ENCODE measurements at places on chromosomes 7 and 10.

DNA sequence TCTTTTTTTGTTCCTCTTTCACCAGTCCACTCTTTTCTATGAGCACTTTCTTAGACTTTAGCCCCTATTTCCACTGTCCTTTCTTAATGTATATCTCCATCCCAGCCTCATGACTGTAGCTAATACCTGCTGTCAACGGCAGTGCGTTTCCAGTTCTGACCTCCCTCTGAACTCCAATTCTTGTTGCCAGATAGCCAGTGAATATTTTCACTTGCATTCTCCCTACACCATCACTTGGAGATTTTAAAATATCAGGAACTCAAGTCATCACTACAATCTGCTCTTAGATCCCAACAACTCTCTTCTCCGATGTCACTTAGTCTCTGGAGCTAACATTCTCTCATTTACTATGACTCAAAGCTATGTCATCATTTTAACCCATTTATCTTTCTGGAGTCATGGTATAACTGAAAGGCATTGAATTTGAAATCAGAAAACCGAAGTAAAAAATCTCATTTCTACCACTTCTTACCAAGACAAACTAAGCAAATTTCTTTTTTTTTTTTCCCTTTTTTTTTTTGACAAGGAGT is 5.1 kb upstream of the SLC16A12 start:
- no peak for DNase-seq

DNA sequence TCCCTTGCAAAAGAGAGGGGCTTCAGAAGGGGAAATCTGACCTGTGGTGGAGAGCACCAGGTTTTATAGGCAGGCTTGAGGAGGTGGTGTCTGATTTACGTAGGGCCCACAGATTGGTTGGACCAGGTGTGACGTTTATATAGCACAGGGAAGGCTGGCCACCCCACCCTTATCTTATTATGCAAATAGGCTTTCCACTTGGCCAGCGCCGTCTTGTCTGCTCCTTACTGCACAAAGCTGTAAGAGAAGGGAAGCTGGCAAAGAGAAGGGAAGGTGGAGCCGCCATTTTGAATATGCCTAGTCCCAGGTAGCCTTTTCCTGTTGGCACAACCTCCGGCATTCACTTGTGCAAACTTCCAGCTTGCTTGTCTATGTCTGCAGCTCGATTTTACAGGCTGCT is 221.4 kb downstream of the GATA3 start:
- DNase-seq: no peak

DNA sequence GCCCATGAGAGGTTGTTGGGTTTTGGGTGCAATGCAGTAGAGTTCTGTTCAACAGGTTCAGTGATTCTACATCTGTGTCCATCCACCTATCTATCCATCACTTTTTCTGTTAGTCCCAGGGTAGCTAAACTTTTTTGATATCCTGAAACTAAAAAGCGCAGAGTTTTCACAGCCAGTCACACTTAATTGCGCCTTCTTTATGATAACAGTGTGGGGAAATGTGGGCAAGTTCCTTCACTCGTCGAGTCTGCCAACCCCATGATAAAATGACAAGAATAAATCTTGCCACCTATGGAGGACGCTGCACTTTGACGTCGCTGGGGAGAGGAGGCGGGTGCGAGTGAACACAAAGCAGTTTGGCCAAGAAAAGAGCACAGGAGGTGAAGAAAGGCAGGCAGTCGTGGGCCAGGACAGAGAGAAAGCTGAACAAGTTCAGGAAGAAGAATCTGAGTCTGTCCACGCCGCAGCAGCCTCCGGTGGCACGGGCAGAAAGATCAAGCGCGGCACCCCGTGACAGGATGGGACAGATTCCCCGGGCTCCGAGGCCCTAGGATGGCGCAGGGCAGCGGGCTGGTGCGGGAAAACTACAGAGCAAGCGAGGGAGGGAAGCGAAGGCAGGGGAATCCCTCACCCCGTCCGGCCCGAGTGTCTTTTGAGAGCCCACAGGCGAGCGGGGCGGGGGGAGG is 9.2 kb downstream of the SP8 start:
- DNase-seq: no peak

- DNase-seq: no peak
These were observed 19.1 kb downstream of the PDE1C start for GRCh38 chr7:32051128-32051527.

DNA sequence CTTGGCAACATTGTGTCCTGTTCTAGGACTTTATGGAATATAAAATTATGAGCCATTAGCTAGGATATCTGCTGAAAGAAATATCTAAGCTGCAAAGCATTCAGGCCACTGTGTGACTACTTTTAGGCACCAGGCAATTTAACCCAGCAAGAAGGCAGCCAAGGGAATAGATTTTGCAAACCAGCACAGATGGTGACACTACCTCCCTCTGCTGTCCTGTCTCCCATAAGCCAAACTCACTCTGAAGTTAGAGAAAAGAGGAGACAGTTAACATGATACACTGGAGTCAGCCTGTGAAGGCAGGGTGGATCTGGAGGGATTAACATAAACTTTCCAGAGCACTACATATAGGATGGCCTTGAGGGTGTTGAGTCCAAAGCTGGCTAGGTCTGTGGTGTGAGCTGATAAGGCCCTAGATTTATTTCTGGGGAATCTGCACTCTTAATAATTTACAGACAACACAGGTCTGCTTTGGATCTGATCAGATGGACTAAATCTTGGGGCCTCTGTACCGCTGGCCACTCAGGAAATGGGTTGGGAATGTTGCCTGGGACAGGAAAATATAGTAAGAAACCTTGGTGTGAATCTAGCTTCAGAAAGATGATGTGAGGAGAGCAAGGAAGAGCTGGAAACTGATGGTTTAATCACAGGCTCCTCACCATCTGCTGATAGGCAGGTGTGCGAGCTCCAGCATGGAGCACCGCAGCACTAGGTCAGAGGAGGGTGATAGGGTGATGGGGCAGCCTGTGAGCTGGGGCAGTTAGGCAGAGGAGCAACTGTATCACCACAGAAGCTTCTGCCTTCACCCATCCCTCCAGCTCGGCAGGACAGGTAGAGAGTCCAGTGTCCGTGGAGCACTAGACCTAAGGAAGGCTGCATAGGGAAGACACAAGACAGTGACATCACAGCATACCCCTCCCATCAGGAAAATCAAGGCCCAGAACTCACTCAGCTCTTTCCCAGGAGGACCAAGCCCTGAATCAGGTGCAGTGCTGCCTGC is 229.9 kb upstream of the PRSS1 start:
- DNase-seq: no peak

DNA sequence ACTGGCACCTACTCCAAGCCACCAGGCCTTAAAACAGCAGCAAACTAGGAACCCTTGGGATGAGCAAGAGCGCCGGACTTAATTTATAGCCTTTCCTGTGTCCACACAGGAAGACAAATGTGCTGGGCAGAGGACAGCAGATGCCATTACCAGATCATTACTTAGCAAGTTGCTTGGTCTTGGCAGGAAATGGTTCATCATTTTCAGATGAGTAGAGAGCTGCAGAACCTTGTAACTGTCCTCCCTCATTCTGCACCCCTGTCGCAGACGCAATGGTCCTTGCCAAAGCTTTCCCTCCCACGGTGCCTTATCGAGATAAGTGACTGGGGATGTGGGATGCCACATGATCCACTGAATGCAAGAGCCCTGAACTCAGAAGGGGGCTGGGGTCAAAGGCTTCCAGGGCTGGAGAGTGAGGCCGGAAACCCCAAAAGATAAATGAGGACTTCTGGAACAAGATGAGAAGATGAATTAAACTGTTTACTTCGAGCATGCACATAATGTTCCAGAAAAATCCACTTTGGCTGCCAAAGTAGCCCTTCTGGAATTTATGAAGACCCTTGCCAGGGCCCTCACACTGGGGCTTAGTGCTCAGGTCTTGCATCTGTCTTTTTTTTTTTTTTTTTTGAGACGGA is 145.6 kb upstream of the ZNF32 start:
- no peak for DNase-seq

DNA sequence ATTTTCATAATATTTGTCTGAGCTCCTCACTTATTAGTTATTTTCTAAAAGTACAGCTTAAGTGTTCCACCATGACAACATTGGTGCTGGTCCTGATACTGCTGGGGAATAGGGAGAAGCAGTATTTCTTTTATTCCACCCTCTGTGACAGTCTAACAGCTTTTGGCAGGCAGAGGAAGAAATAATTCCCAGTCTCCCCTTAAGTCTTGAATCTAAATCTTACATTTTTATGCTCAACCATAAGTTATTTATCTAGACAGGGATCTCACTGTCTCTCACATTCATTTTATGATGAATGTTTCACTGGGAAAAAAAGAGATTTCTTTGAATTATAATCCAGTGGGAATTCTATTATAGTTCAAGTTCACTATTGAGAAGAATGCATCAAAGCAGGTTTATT is 71.5 kb downstream of the MAGI2 start:
- DNase-seq: no peak

DNA sequence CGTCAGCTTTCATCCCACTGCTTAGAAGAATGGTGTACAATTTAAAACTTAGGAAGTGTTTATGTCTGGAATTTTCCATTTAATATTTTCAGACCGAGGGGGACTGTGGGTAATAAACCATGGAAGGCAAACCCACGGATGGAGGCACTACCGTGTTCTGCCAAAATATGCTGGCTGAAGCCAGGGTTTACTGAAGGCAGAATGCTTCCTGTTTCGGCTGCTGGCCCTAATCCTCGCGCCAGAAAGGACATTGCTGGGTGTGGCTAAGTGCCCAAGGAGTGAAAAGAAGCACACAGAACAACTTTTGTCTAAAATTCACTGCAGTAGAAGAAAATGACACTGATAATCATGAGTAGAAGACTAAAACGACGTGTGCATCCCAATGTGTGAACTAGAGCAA is 32.3 kb downstream of the PITRM1 start:
- no peak for DNase-seq

- DNase-seq: no peak
These were observed 19.2 kb upstream of the IKZF1 start for GRCh38 chr7:50285269-50285668.

GRCh38 chr10:58335306-58336005 is 650 bp downstream of the UBE2D1 start:
- DNase-seq: no peak

DNA sequence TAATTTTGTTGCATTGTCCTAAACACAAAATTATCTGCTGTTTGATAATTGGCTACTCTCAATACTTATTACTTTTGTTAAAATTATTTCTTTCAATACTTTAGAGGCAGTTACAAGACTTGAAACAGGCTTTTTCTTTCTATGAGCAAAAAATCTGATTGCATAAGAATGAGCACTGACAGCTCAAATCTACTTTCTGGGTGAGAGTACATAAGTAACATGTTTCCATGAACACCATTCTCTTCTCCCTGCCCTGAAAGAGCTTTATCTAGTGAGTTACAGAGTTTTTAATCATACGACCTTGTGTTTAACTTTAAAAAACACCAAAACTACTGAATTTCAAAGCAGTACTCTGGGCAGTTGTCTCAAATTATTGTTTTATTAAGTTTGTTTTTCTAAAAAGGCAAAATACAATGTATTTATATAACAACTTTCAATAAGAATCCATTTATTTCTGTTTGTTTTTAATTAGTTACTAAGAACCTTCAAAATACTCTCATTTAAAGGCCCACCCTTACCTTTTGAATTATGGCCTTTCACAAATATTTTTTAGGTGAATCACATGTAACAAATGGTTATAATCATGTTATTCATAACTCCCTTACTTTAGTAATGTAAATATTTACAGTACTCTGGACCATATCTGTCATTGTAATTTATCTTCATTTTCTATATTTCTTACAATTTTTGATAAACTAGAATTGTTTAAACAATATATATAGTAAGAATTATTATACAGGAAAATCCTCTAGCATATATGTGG is 23.0 kb upstream of the TFAM start:
- DNase-seq: no peak

- no peak for DNase-seq
These were observed 87.4 kb downstream of the ZNF467 start for GRCh38 chr7:149686011-149686410.

DNA sequence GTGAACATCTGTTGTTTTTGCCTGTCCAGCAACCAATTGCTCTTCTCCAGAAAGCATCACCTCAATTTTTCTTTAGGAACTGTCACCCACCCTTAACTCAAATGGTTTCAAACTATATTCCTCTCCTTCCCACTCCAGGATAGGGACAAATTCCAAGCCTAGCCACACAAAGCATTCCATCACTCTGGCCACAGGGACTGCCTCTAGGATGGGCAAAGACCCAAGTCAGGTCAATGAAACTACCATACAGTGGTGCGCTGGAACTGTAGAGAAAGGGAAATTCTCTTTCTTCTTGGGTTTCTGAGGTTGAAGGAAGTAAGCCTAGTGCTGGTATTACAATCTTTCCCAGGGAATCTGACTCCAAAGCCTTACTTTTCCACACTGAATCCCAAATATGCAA is 3.6 kb downstream of the MICU1 start:
- no peak for DNase-seq

- no peak for DNase-seq
These were observed 77.5 kb downstream of the NKX6-2 start for GRCh38 chr10:132708441-132708840.

- DNase-seq: no peak
These were observed 58.5 kb downstream of the STK32C start for GRCh38 chr10:132249226-132249724.

DNA sequence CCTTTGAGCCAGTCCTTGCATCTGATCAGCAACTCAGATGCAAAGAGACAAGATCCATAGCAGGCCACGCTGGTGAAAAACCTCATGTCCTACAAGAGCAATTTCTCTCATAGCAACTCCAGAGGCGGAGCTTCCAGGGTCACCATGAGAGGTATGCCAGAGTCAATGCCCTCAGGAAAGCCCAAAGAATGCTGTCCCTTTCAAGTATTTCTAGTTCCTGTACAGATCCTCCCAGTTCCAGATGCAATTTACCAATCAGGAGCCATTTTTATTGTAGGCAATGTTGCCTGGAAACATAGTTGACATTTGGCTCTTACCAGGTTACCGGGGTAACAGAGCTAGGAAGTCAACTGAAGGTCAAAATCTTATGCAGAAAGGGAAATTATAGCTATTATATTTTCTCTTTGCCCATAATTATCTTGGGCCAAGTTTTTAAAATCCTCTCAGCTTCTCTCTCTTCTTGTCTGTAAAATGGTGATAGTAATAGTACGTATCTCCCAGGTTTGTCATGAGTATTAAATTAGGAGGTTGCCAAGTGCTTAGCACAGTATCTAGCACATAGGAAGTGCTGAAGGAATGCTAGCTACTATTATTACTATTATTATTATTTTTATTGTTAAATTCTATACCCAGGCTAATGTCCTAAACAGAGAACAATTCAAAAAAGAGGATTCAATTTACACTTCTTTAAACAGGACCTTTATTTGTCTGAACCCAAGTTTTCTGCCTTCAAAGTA is 46.3 kb upstream of the TM9SF3 start:
- no peak for DNase-seq
